Stimulated activated CD4-positive, alpha-beta T cell treated with anti-CD3 and anti-CD28 coated beads, Interleukin-12 subunit alpha, Interleukin-12 subunit beta, amount 100 ng/mL, for 48 hours (primary cell): ENCODE measurements at places on chromosomes 1 and 21.

- no peak for DNase-seq
These were observed 50.3 kb downstream of the CAPN9 start for GRCh38 chr1:230797376-230797920.

DNA sequence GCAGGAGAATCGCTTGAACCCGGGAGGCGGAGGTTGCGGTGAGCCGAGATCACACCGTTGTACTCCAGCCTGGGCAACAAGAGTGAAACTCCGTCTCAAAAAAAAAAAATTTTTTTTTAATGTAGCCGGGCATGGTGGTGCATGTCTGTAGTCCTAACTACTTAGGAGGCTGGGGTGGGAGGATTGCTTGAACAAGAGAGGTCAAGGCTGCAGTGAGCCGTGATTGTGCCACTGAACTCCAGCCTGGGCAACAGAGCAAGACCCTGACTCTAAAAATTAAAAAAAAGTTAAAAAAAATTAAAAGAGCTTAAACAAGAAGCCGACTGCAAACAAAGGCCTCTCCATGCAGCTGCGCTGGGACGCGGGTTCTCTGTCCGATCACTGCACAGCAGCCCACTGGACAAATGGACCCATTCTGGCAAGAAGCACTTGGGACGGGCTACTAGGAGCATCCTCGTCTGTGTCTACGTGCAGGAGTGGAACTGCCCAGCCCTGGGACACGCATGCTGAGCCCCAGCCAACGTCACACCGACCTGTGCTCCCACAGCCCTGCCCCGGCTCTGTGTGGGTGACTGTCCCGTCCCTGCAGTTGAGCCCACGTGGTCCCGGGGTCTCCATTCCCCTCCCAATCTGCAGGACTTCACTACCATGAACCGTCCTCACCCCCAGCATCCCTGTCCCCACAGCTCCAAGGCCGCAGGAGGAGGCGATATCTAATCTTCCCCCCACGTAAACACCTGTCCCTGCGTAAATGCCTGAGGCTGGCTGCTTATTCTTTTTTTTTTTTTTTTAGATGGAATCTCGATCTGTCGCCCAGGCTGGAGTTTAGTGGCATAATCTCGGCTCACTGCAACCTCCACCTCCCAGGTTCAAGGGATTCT, 12.3 kb downstream of the SLC35E2B start:
- DNase-seq, result no peak

- DNase-seq, result no peak
These were observed 165.6 kb downstream of the USP25 start for GRCh38 chr21:15895142-15896106.

DNA sequence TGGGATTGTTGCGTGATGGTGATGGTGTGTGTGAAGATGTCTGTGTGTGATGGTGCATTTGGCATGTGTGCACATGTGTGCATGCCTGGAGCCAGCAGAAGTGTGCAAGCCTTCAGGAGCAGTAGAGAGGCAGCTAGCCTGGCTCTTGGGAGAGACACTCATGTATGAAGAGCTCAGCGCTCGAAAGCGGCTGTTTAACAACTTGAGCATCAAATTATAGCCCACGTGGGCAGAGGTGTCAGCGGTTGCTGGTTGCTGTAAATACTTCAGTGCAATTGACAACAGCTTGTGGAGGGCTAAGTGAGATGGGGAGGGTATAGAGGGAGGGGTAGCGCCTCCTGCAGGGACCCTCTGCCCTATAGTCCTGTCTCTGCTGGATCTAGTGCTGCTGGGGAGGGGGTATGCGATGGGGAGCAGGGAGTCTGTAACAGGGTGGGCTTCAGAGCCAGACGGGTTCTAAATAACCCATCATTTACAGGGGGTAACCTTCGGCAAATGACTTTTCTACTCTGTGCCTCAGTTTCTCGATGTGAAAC, 21.5 kb downstream of the FOXD2 start:
- no peak for DNase-seq

GRCh38 chr1:184878002-184878401, 96.3 kb downstream of the NIBAN1 start:
- no peak for DNase-seq

- DNase-seq, result no peak
These were observed 82.9 kb upstream of the ACTL8 start for GRCh38 chr1:17672226-17672625.

DNA sequence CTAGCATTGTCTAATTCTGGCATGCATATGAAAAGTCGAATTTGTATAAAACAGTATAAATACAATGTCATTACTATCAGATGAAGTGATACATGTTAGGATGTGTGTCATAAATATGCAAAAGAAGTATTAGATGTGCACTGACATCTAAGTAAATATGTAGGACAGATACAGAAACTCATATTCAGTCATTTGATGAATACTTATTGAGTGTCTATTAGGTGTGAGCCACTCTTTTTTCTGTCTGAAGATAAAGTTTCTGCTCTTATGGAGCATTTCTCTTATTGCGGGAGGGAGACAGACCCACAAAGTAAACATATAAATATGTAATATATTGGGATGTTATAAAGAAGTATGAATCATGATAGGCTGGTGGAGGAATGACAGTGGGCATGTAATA, 426.6 kb upstream of the B3GALT2 start:
- no peak for DNase-seq
